IgD-negative memory B cell (primary cell): ENCODE measurements at places on chromosomes 6 and 20. TPM values are rescaled to one million over a fixed set of nuclear protein-coding genes. Genes with fewer than 3 reads are reported as not detected.

Gene SLC17A2
- not detected for polyA plus RNA-seq

Gene ZNF391
- 2.1 TPM for polyA plus RNA-seq

Gene SLC22A23
- 0.35 TPM for polyA plus RNA-seq

Gene SLC12A5
- 0.11 TPM for polyA plus RNA-seq

Gene SLC22A7
- polyA plus RNA-seq: not detected

Gene SHLD1
- 19.8 TPM for polyA plus RNA-seq

Gene VSTM2L
- not detected for polyA plus RNA-seq

Gene MBOAT1
- polyA plus RNA-seq: 3.1 TPM

Gene DAAM2
- polyA plus RNA-seq: not detected

Gene UBD
- not detected for polyA plus RNA-seq

Gene TMEM200A
- polyA plus RNA-seq: 0.33 TPM

Gene PRDM1
- polyA plus RNA-seq: 11.0 TPM

Gene TUBB1
- polyA plus RNA-seq: 7.8 TPM

Gene SCRT2
- not detected for polyA plus RNA-seq

Gene HEY2
- 0.30 TPM for polyA plus RNA-seq

Gene BMP5
- polyA plus RNA-seq: not detected

Gene SNAP91
- polyA plus RNA-seq: not detected

Gene GRIK2
- not detected for polyA plus RNA-seq

Gene C20orf96
- 1.1 TPM for polyA plus RNA-seq

Gene MUC22
- not detected for polyA plus RNA-seq

Gene LHFPL5
- polyA plus RNA-seq: not detected

Gene ABHD16A
- polyA plus RNA-seq: 40.1 TPM

Gene IRAK1BP1
- polyA plus RNA-seq: 1.8 TPM

Gene TBX18
- not detected for polyA plus RNA-seq

Gene SNX21
- polyA plus RNA-seq: 2.4 TPM

Gene ULBP3
- polyA plus RNA-seq: 1.1 TPM

Gene BCL2L1
- polyA plus RNA-seq: 9.8 TPM

Gene DEFB124
- not detected for polyA plus RNA-seq

Gene RXRB
- polyA plus RNA-seq: 9.7 TPM

Gene ZNF165
- 3.5 TPM for polyA plus RNA-seq

Gene COL10A1
- polyA plus RNA-seq: 0.36 TPM

Gene BACH2
- polyA plus RNA-seq: 21.2 TPM

Gene ZBTB24
- 15.5 TPM for polyA plus RNA-seq

Gene PLCB1
- polyA plus RNA-seq: 0.28 TPM

Gene KHDC1L
- polyA plus RNA-seq: not detected

Gene HNF4A
- not detected for polyA plus RNA-seq

Gene BRPF3
- polyA plus RNA-seq: 8.9 TPM

Gene HMGCLL1
- not detected for polyA plus RNA-seq

Gene EPB41L2
- polyA plus RNA-seq: 21.2 TPM

Gene DDO
- not detected for polyA plus RNA-seq

Gene CPXM1
- polyA plus RNA-seq: 1.1 TPM

Gene CCDC170
- not detected for polyA plus RNA-seq

Gene MAP1LC3A
- polyA plus RNA-seq: 8.6 TPM

Gene TMEM242
- polyA plus RNA-seq: 14.5 TPM

Gene FRMD1
- polyA plus RNA-seq: not detected

Gene GGTLC1
- polyA plus RNA-seq: not detected

Gene EYS
- polyA plus RNA-seq: 0.04 TPM

Gene RRAGD
- polyA plus RNA-seq: 1.0 TPM

Gene PRKN
- polyA plus RNA-seq: 0.55 TPM

Gene FAXC
- polyA plus RNA-seq: not detected

Gene PPP1R14C
- not detected for polyA plus RNA-seq

Gene OPN5
- not detected for polyA plus RNA-seq

Gene SYNDIG1
- not detected for polyA plus RNA-seq

Gene CST5
- polyA plus RNA-seq: not detected
